Hepatocyte (in vitro differentiated cells): ENCODE measurements at places on chromosomes 5 and 9. TPM values are rescaled to one million over a fixed set of nuclear protein-coding genes. Genes with fewer than 3 reads are reported as not detected.

DNA sequence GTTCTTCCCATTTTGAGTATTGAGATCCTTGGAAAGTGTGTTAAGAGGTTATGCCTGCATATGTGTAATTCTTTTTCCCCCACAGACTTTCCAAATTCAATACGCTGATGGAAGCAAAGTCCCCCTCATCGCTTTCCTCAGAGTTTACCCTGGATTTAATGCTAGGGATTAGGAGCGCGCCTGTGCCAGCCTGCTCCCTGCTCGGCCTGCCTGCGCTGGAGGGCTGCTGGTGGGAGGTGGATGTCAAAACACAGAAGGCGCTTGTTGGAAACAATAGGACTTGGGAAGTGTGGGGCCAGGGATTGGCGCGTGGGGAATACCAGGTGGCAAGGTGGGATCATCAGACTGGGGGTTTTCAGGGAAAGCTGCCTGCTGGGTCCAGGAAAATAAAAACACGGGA, 39.8 kb upstream of the PTCH1 start:
- DNase-seq = no peak

ELOVL7 gene
- total RNA-seq = 33.0 and 41.8 TPM in 2 replicates

DNA sequence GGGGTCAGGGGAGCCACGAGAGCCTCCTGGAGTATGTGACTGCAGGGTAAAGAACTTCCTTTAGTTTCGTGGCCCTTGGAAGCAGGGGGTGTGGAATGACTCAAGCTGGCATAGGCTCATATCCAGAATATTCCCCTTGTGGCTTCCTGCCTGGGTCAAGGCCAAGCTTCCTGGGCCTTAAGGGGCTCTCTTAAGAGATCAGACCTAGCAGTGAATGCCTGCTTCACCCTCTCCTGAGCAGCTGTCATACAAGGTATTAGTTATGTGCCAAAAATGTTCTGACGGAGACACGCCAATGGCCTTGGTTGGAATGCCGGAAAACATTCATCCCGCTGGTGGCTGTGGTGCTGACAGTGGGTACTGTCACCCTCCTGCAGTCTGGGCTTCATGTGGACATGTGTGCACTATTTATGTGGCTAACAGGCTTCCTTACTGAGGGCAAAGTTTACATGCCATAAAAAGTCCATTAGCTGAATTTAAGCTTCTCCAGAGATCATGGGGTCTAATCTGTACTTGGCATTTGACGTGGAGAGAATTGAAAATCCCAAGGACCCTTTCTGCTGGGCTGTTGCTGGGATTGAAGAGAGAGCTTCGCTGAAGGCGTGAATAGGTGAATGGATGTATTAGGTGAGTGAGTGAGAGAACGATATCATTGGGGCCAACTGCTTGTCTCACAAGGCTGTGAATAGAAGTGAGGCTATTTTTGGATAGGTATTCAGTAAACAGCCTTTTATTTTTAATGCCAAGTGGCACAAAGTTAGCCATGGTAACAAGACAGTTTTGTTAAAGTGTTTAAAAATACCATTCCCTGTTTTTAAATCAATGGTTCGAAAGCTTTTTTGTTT, 156.8 kb downstream of the MACROH2A1 start:
- no peak for DNase-seq

GRCh38 chr9:104795082-104795481, 31.2 kb downstream of the NIPSNAP3B start:
- DNase-seq = no peak

SLC6A18 gene
- total RNA-seq = not detected in 2 replicates

FOXD4L5 gene
- 0.04 TPM in 1 of 2 replicates, not detected in the other for total RNA-seq

DNA sequence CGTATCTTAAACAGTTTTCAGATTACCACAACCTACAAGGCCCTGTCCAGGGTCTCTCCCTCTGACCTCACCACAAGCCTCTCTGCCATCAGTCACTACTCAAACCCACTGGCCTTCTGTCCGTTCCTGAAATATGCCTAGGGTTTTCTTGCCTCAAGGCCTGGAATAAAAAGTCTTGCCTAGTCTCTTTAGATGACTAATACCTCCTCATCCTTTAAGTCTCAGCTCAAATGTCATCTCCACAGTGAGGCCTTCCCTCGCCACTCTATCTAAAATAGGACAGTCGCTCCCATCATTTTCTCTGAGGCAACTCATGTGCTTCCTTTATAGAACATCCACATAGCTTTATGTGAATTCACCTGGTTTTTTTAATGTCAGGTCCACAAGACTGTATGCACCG, 5.2 kb downstream of the DENND1A start:
- DNase-seq = no peak

IFNK gene
- not detected in 2 replicates for total RNA-seq

DNA sequence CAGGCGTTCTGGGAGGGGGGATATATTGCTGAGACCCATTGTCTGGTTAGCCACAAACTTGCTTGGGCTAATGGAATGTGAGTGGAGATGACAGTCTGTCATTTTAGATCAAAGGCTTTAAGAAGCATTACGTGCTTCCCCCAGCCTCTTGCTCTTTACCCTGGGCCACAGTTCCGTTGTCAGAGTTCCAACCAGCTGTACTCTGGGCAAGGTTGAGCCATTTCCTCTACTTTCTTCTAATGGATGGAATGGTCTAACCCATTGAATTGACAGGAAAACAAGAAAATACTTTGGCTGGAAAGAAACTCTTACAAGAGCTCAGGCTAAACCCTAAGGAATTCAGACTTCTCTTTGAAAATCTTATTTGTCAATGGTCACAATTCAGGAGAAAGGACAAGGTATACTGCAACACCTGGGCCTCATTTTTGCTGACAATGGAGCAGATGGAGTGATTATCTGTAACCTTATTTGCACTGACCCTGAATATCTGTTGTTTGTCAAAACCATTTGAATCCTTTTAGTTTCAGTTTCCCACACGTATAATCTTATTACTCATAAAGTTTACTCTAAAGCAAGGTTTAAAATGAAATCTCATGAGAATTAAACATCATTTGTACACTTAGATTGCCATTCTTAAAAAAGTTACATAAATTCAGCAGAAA, 231.4 kb downstream of the PDE4D start:
- no peak for DNase-seq

- DNase-seq = no peak
These were observed 79.4 kb downstream of the ALDH1A1 start for GRCh38 chr9:72873456-72873855.

- DNase-seq = no peak
These were observed 22.9 kb upstream of the CAVIN4 start for GRCh38 chr9:100554935-100555401.

DNA sequence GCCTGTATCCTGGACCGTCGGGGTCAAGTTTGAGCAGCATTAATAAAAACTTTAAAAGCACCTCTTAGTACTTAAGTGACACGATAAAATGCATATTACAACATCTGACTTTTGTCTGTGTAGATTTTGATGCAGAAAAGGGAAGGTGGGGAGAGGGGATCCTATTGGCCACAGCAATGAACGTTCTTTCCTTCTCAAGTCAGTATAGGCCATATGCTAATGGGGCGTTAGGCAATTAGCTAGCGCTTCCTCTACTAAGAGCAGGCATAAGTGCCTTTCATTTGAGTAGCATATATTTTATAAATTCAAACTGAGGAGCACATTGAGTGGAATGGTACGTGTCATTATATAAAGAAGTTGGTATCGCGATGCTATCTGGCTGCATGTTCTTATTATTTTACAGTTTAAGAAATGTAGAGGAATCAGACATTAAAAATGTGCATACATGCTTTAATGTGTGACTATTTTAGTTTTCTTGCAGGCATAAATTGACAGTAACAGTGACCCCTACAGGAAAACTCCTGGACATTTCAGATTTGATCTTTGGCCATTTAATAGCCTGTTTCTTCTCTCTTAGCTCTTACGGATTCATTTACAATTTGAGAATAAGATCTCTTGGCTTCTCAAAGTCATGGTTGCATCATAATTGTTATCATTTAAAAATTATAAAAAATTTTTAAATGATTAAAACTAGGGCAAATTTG, 1.1 kb upstream of the GNA14 start:
- no peak for DNase-seq

DNA sequence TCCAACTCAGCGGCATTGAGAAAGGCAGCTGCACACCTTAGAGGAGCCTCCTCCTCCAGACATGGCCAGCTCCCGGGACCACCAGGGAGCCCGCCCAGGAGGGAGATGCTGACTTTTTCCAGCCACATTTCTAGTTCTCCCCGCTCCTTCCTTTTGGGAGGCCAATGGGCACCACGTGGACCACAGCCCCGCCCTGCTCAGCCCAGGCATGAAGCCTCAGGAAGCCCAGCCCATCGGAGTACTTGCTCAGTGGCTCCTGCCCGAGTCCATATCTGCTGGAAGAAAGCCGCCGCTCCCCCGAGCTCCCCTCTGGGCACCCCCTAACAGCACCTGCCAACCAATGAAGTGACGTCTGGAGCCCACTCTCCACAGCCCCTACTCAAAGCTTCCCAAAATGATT, 52.4 kb downstream of the SMIM23 start:
- DNase-seq = no peak

GRCh38 chr5:17022296-17022695, 86.2 kb upstream of the MYO10 start:
- DNase-seq = no peak

DNA sequence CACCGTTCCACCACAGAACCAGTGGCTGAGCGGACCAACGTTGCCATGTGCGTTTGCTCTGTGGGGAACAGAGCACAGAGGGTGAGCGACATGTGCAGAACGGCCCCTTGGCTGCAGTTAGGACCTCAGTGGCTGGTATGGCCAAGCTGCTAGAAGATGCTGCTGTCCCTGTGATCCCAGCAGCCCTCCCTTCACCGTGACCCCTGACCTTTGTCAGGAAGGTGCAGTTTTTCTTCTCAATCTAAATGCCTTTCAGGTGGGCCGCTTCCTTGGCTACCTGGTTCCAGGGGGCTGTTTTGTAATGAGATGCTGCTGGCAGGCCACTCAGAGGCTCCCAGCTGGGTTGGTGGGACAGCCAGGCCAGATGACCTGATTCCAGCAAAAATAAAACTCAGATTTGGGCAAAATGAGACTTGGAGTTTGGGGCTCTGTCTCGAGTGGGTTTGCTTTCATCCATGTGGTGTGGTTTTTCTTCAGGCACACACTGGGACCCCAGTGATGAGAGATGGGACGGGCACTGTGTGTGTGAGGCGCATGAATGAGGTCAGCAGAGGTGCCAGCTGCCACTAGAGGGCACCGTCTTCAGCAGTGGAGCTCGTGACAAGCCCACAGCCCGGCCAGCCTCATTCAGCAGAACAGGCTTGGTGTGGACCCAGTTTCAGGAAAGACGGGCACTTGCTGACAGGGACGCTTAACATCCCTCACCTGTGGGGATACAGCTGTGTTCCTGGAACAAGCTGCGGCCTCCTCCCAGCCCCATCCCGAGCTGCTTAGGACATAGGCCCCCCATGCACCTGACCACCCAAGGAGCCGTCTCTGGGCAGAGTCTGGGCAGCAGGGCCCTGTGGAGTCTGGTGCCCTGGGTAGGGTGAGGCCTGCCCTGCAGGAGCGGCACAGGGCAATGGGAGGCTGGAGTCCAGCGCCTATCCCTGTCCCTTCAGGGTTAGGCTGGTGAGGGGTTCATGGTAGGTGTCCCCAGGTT, 4.1 kb downstream of the MRPS2 start:
- DNase-seq = peak; percentile 79

DNA sequence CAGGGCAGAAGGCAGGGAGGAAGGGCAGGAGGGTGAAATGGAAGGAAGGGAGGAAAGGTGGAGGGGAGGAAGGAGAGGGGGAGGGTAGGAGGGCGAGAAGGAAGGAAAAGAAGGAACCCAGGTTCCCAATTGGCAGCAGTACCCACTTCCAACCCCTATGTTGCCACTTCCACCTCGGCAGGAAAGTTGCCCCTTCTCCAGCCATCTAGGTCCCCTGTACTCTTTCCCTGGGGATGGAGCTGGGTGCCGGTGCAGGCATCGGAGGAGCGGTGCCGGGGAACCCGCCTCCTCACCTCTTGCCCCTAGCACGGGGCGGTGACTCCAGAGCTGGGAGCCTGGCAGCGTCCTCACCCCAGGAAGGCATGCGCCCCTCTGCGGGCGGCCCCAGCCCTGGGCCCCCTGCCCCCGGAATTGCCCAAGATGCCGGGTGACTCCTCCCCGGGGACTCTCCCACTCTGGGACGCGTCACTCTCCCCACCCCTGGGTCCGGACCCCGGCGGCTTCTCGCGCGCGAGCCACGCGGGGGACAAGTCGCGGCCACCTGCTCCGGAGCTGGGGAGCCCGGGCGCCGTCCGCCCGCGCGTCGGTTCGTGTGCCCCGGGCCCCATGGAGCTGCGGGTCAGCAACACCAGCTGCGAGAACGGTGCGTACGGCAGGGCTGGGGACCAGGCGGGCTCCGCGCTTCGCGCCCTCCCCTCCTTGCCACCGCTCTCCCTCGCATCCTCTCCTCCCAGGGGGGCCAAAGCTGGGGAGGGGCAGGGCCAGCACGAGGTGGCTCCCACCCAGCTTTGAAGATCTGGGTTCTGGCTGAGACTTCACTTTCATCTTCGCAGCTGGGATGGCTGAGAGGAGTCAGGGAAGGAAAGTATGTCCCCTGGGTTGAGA, at the start of gene NIPAL4:
Gene NIPAL4 (plus strand): TSS at position 499 of the 885 bp plus-strand sequence. CDS start 108 bp downstream, at position 607.
- DNase-seq = peak; percentile 48

IL5 gene
- total RNA-seq = not detected in 2 replicates

DNA sequence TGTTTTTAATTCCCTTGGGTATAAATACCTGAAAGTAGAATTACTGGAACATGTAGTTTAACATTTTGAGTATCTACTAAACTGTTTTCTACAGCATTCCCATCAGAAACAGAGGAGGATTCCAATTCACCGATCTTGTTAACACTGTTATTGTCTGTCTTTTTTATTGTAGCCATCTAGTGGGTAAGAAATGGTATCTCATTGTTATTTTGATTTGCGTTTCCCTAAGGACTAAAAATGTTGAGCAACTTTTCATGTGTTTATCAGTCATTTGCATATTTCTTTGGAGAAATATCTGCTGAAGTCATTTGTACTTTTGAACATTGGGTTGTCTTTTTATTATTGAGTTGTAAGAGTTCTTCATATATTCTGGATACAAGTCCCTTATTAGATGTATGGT, 135.2 kb upstream of the NFIL3 start:
- DNase-seq = no peak

DNA sequence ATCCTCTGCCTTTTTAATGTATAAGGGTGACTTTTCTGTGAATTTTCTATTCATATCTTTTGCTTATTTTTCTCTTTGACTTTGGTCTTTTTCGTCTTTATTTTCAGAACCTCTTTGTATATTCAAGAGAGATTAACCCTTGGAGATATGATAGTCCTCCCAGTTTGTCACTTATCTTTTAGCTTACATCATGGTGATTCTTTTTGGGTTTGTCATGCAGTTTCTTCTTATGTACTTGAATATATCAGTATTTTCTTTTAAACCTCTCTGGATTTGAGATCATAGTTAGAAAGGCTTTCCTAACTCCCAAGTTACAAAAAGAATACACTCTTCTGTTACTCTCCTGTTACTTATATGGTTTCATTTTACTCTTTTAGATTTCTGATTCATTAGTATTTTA, 27.5 kb upstream of the GPR21 start:
- DNase-seq = no peak

GRCh38 chr5:98780390-98780789, 6.9 kb downstream of the RGMB start:
- no peak for DNase-seq

SPATA31E1 gene
- total RNA-seq = 0.08 TPM in 1 of 2 replicates, not detected in the other

DNA sequence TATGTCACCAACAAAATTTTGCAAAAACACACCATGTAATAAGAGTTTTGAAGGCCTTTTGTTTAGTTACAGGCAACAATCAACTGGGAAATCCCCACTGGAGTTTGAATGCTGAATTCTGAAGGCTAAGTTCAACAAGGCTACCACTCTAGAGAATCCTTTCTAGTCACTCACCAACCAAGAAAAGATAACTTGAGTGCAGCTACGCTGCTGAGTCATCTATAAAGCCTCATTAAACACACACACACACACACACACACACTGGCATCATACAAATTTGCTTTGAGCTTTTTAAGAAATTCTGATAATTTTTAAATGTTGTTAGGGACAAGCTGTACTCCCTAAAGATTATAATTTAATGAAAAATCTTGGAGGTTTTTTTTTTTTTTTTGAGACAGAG, 219.6 kb downstream of the DENND1A start:
- no peak for DNase-seq
